ENCODE measurements at places on chromosomes 16 and 17.

DNA sequence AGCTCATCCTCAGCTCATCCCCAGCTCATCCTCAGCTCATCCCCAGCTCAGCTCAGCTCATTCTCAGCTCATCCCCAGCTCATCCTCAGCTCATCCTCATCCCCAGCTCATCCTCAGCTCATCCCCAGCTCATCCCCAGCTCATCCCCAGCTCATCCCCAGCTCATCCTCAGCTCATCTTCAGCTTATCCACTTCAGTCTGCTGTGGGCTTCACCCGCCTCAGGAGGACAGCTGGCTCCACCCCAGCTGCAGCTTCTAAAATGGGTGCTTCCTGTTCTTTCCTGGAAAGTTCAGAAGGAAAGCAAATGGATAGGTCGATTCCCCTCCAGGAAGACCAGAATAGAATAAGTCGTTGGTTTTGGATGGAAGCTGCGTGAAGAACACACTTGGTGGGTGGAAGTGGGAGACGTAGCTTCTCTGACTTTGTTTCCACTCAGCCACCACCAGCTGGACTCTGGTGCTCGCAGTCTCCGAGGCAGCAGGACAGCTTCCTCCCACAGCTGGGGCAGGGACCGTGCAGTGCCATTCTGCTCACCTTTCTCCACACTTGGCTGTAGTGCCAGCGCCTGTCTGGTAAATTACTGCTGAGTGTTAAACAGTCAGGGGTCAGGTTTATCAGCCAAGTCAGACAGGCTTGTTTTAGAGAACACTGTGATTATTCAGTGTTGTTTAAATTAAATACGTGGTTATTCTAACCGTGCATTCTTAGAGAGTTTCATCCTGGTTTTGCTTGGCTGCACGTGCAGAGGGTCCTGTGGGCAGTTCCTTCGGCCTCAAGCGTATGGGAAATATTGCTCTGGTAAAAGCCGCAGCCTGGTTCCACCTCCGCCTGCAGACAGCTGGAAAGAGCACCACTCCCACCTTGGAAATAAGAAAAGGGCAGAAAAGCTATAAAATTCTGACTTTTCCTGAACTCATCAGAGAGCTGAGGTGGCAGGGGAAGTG, 61.0 kb upstream of the CHMP6 start:
- H3K36me3 ChIP-seq, result peaks cover 15% of the 10 kb centered on the region
- no peaks in the 10 kb centered on the region for H3K27me3 ChIP-seq
- H3K4me3 ChIP-seq, result no peak overlapping the region
- no peak for DNase-seq
- peaks cover 21% of the 10 kb centered on the region for H3K4me1 ChIP-seq

- peak overlapping the region; percentile 77 for H3K27ac ChIP-seq
- H3K27me3 ChIP-seq, result no peaks in the 10 kb centered on the region
- peaks cover 8% of the 10 kb centered on the region for H3K4me1 ChIP-seq
- no peak overlapping the region for H3K4me3 ChIP-seq
Observed at GRCh38 chr16:70770626-70771552, 30.1 kb downstream of the VAC14 start.

- no peaks in the 10 kb centered on the region for H3K36me3 ChIP-seq
- peak overlapping the region; percentile 63 for H3K4me3 ChIP-seq
- no peak for DNase-seq
Observed at GRCh38 chr16:85162478-85163277, 50.4 kb upstream of the CIBAR2 start.

DNA sequence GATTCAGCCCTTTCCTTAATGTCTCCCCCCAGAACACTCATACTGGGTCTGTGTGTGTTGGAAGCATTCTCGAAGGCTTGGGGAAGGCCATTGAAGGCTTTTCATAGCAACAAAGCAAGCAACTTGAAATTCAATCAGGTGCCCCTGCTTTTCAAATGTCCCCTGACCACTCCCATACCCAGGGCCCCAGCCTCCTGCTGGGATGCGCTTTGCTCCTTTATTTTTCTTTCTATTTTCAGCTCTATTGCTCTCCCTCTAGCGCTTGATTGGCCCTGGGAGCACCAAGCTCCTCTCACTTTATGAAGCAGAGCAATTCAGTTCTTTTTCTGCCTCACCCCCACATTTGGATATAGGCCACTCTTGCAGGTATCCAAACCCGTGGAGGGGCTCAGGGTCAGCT, 92.0 kb downstream of the WSCD1 start:
- H3K4me1 ChIP-seq, result peaks cover 31% of the 10 kb centered on the region
- no peak overlapping the region for H3K27ac ChIP-seq
- H3K4me3 ChIP-seq, result no peak overlapping the region

DNA sequence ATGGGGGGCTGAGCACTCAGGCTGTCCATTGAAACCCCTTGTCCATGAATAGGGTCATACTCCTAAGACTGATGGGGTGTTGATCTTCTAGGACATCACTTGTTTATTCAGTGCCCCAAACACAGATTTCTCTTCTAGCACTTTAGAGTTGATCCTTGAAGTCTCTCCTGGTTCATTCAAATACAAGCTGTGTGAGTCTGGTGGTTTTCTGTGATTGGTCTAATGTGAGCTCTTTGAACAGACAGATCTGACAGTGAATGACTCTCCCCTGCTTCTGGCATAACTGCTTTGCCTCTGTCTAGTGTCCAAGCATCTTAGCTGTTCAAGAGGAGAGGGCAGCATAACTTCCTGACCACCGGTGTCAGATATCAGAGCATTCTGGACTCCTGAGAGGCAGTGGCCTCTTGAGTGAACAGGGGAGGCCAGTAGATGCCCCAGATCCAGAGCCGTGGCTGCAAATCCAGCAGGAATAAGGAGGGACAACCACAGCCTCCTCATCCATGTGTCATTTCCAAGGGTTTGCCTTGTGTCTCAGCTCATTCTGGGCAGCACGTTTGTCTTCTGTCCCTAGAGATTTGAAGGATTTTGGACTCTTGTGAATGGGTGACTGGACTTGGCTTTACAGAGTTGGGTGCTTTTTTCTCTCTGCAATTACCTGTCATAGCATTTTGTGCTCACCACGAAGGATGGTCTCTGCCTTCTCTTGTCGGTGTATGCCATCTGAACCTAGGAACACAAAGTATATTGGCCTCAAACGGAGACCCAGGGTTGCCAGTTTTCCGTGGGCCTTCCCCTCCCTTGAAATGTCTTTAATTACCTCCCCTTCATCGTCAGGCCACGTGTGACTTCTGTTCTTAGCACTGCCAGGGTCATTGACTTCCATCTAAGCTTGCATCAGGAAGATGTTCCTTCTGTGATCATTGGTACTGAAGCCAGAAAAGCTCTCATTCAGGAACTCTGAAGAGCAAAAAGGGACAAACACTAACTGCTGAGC, 13.9 kb upstream of the CLEC18C start:
- peaks cover 11% of the 10 kb centered on the region for H3K36me3 ChIP-seq
- H3K27ac ChIP-seq, result no peak overlapping the region
- no peak overlapping the region for H3K4me3 ChIP-seq
- peak; percentile 49 for DNase-seq
- H3K27me3 ChIP-seq, result no peaks in the 10 kb centered on the region

DNA sequence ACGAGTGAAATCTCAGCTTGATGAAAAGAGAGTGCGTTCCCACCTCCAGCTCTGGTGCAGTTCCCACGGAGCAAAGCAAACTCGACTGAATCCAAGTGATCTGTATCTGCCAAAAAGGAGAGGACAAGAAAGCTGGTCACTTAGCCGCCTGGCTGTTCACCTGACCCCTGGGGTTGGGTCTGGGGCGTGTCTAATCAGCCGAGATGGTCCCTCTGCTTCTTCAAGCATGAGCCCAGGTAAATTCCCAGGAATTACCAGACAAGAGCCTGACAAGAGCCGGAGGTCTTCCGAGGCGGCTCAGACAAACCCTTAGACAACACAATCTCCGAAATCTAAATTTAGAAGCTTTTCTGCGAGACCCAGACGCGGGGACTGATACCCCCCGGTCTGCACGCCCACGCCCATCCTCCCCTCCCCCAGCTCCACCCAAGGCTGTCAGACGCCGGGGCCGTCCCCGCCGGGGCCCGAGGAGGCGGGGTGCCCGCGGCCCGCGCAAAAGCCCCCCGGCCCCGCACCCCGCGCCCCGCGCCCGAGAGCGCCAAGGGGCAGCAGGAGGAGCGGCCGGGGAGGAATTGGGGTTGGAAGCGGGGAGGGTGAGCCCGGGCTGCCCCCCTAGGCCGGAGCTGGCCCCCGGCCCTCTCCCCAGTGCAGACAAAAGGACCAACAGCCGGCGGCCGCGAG, 674 bp downstream of the ZNF821 start:
- peak; percentile 70 for DNase-seq
- no peaks in the 10 kb centered on the region for H3K27me3 ChIP-seq
- peaks cover 7% of the 10 kb centered on the region for H3K36me3 ChIP-seq
- peaks cover 15% of the 10 kb centered on the region for H3K4me1 ChIP-seq
- H3K27ac ChIP-seq, result peak overlapping the region; percentile 81

- H3K27ac ChIP-seq, result no peak overlapping the region
- H3K4me3 ChIP-seq, result no peak overlapping the region
- no peak for DNase-seq
- peaks cover 39% of the 10 kb centered on the region for H3K27me3 ChIP-seq
- H3K36me3 ChIP-seq, result no peaks in the 10 kb centered on the region
Observed at GRCh38 chr16:82616356-82616755, 10.4 kb upstream of the CDH13 start.

DNA sequence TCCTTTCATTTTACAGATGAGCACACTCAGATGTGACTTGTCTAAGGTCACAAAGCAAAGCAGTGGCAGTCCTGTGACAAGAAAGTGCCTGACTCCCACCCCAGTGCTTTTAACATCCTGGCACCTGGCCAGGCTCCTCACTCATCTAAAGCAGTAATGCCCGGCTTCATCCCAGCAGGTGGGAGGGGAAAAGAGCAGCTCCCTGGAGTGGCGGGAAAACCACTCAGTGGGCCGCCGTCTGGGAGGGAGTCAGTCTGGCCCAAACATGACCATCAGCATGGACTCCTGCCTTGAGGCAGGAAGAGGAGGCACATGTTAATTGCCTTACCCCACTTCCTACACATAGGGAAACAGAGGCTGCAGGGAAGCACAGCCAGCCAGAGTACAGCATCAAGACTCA, 2.6 kb downstream of the PCGF2 start:
- no peaks in the 10 kb centered on the region for H3K36me3 ChIP-seq
- no peaks in the 10 kb centered on the region for H3K27me3 ChIP-seq
- H3K27ac ChIP-seq, result peak overlapping the region; percentile 80
- H3K4me1 ChIP-seq, result peaks cover 47% of the 10 kb centered on the region
- peak overlapping the region; percentile 89 for H3K4me3 ChIP-seq

DNA sequence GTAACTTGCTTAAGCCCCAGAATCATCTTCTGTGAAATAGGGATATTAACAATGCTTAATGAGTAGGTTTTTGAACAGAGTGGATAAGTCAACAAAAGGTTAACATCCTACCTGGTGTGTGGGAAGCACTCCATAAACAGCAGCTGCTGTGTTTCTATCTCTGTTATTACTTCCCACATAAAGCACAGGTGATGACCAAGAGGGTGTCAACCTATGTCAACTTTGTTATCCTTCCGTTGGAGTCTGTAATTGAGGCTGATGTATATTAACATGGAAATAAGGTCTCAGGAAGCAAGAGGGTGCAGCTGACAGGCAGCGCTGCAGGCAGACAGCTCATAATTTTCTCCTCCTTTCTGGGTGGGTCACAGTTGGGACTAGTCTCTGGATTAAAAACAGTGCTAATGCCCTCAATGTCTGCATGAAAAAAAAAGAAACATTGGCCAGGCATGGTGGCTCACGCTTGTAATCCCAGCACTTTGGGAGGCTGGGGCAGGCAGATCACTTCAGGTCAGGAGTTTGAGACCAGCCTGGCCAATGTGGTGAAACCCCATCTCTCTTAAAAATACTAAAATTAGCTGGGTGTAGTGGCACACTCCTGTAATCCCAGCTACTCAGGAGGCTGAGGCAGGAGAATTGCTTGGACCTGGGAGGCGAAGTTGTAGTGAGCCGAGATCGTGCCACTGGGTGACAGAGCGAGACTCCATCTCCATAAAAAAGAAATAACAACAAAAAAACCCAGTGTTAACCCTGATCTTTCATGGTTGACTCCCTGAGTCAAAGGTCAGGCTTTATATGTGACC, 269.6 kb downstream of the SNX29 start:
- no peak for DNase-seq
- H3K4me3 ChIP-seq, result no peak overlapping the region
- no peaks in the 10 kb centered on the region for H3K36me3 ChIP-seq
- H3K27ac ChIP-seq, result peak overlapping the region; percentile 46
- no peaks in the 10 kb centered on the region for H3K27me3 ChIP-seq
- H3K4me1 ChIP-seq, result peaks cover 15% of the 10 kb centered on the region

DNA sequence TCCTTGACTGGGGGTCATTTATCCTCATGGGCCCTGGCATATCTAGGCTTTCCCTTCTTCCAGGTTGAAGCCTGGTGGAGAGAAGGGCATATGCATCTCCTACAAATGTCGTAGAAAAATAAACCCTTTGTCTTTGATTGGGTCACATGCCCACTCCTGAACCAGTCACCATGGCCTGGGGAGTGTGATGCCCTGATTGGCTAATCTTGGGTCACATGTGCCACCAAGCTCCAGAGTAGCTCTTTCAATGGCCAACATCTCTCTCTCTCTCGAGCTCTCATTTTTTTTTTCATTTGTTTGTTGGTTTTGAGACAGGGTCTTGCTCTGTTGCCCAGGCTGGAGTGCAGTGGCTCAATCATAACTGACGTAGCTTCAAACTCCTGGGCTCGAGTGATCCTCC, 5.6 kb upstream of the XPO6 start:
- H3K27me3 ChIP-seq, result no peaks in the 10 kb centered on the region
- H3K4me1 ChIP-seq, result peaks cover 3% of the 10 kb centered on the region
- no peak overlapping the region for H3K4me3 ChIP-seq
- DNase-seq, result no peak

DNA sequence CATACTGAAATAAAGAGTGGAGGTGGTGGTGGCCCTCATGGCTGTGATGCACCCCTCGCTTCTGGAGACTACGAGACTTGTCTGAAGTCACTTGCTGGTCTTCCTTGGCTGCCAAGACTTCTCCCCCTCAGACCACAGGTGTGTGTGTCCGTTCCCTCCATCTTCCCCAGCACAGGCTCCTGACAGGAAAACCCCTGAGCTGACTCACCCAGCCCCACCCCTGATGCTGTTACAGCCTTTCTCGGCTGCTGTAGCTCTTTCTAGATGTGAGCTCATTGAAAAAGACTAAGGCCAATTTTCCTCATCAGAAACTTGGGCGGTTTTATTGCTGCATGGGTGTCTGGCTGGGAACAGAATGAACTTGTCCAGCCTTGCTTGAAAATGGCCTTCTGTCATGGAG, 296.9 kb downstream of the TMEM114 start:
- H3K27me3 ChIP-seq, result peaks cover 18% of the 10 kb centered on the region
- H3K27ac ChIP-seq, result no peak overlapping the region
- no peaks in the 10 kb centered on the region for H3K36me3 ChIP-seq
- DNase-seq, result no peak
- no peaks in the 10 kb centered on the region for H3K4me1 ChIP-seq

- no peak for DNase-seq
- no peak overlapping the region for H3K27ac ChIP-seq
- H3K4me1 ChIP-seq, result peaks cover 15% of the 10 kb centered on the region
Observed at GRCh38 chr16:50448522-50448921, 79.7 kb upstream of the BRD7 start.

GRCh38 chr17:47806026-47806912, 15.3 kb downstream of the OSBPL7 start:
- peaks cover 24% of the 10 kb centered on the region for H3K27me3 ChIP-seq
- H3K4me3 ChIP-seq, result no peak overlapping the region
- no peak overlapping the region for H3K27ac ChIP-seq
- no peak for DNase-seq
